ENCODE measurements at places on chromosomes 2 and 18. TPM values are rescaled to one million over a fixed set of nuclear protein-coding genes. Genes with fewer than 3 reads are reported as not detected.

ADD2 gene
- 1.7 TPM for polyA plus RNA-seq

TMEM37 gene
- polyA plus RNA-seq, result 124 TPM

SCG2 gene
- 4.0 TPM for polyA plus RNA-seq

ID2 gene
- 116 TPM for polyA plus RNA-seq

HOXD12 gene
- not detected for polyA plus RNA-seq

MOGAT1 gene
- polyA plus RNA-seq, result 0.07 TPM

HOXD10 gene
- polyA plus RNA-seq, result not detected

GAREM2 gene
- 1.1 TPM for polyA plus RNA-seq

PCARE gene
- polyA plus RNA-seq, result not detected

FHL2 gene
- polyA plus RNA-seq, result 112 TPM

TRAK2 gene
- 36.1 TPM for polyA plus RNA-seq

PROKR1 gene
- not detected for polyA plus RNA-seq

CLASP1 gene
- 10.9 TPM for polyA plus RNA-seq

ACMSD gene
- not detected for polyA plus RNA-seq

C2orf78 gene
- not detected for polyA plus RNA-seq

MAPK4 gene
- polyA plus RNA-seq, result 0.71 TPM

KDSR gene
- polyA plus RNA-seq, result 8.6 TPM

ACTG2 gene
- 64.4 TPM for polyA plus RNA-seq

HOXD8 gene
- 7.3 TPM for polyA plus RNA-seq

All from small intestine (tissue), 16 donors.